Mesendoderm (in vitro differentiated cells): ENCODE measurements at places on chromosomes 7 and 10.

- peak; percentile 84 for DNase-seq
Observed at GRCh38 chr10:113027574-113028455, 77.8 kb downstream of the TCF7L2 start.

DNA sequence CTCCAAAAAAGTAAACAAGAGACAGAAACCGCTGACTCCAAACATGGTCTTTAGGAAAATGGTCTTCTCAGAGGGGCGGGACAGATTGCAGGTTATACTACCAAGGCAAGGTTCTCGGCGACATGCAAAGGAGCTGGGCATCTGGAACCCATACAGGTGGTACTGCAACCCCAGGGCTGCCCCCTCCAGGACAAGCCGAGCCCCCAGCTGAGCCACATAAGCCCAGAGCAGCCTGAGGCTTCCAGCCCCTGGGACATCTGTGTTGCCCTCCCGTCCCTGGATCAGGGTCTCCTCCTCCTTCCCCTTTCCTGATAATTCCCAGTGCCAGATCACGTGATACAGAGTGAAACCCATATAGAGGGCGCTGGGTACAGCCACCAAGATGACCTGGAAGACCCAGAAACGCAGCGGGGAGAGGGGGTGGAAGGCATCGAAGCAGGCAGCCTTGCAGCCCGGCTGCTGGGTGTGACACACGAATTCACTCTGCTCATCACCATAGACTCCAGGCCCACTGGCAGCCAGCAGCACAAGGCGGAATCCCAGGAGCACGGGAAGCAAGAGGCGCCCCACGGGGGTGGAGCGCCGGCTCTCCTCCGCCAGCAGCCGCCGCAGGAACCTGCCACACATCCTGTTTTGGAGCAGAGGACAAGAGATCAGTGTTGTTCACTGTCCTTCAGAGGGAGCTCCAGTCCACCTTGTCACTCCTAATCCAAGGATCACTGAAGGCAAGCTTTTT is at the start of gene GJC3:
Gene GJC3 (minus strand): TSS at position 627 of the 736 bp plus-strand sequence. CDS start 0 bp downstream, at position 627.
- peak; percentile 88 for DNase-seq

DNA sequence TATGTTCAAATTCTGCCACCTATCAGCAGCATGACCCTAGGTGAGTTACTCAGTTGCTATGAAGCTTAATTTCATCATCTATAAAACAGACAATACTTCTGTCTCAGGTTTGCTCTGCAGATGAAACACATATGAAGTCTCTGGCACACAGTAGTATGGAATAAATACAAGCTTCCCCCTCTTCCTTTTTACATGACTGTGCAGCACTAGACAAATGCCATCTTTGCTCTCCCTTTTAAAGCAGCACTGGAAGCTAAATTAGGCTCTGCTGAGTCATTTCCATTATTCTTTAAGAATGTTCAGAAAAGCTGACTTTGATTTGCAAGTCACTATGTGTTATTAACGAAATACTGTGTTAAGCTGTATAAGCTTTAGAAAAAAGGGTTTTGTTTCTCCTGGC is 40.7 kb upstream of the ANAPC16 start:
- DNase-seq: no peak

DNA sequence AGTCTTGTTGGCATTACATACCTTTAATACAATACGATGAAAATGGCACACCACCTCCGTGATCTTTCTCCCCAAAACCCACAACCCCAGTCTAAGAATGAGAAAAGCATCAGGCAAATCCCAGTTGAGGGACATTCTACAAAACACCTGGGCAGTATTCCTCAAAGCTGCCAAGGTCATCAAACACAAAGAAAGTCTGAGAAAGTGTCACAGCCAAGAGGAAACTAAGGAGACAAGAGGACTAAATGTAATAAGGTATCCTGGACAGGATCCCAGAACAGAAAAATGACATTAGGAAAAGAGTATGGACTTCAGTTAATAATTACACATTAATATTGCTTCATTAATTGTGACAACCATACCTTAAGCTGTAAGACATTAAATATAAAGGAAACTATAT is 14.5 kb upstream of the FRMD4A start:
- DNase-seq: no peak

DNA sequence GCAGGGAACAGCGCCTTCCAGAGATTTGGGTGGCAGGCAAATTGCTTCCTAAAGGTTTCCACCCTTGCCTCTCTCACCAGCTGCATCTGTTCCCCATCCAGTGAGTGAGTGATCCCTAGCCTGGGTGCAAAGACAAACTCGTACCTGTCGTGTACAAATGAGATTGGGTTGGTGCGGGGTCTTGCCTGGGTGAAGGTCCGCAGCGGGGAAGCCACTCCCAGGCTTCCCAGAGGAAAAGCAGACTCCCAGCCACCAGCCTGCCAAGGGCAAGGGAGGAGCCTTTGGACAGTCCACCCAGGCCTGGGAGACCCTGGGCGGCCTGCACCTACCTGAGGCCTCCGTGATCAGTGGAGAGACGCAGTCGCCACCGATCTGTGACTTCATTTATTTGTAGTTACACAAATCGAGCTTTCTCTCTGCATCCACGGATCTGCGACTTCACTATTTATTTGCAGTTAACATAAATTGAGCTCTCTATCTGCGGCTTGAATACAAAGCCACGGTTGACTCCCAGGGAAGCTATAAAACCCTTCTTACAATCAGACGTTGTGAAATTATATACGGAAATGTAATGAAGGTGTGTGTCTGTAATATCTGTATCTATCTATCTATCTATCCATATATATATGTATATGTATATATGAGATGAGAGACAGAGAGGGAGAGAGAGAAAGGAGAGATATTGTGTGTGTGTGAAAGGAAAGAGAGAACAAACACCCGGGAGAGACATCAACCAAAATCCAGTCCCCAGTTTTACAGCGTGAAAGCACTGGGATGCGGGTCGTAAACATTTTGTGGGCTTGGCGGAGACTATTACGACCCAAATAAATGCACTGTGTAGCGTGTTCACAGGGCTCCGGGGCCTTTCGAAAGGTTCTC is 3.0 kb upstream of the HOXA7 start:
- DNase-seq: no peak

DNA sequence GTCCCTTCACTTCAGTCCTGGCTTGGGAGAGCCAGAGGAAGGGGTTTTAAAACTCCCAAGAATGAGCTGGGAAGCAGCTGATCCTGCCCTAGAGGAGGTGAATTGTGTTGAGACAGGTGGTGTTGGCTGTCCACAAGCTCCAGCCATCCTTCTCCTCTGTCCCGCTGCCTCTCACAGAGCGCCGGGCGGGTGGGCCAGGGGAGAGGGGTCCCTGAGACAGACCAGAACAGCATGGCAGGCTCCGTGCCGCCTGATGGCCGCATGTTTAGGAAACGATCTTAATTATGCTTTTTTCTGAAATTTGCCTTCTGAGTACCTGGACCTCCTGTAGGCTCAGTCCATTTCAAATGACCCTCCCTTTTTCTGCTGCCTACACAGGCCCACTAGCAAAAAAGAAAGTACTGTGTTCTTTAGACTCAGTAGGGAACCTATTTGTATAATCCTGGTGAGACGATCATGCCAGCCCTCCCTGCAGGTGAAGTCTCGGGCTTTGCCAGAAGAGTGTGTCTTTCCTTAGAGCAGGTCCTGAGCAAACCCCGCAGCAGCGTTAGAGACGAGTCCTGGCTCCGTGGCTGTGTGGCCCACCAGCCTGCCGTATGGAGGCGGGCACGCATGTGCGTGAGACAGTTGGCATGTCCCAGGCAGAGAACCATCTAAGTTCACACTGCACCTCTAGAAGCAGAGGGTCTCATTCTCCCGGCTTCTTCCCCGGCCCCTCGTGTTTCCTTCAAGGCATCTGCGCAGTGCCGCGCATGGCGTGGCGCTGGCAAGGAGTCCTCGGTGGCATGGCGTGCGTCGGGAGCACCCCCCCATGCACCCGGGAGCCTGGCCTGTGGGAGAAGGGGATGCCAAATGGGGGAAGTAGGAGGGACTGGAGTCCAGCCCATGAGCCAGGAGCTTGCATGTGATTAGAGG is 26.3 kb upstream of the PWWP2B start:
- DNase-seq: no peak

DNA sequence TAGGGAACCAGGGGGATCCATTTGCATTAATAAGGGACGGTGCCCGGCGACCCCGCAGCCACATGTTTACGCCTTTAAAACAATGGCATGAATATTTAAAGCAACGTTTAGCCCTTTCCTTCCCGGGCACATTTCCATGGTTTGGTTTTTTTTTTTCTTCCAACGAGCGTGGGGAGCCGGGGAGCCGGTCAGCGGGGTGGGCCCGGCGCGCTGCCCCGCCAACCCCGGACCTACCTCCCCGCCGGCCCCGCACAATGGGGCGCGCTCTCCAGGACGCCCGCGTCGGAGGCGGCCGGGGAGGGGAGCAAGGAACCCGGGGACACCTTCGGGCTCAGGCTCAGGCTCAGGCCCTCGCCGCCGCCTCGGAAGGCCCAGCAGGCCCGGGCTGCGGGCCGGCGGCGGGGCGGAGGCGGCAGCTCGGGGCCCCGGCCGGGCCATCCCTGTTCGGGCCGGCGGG is 1.0 kb downstream of the SEPHS1 start:
- peak; percentile 30 for DNase-seq

GRCh38 chr7:155395176-155395797 is 62.6 kb upstream of the EN2 start:
- DNase-seq: no peak

- no peak for DNase-seq
Observed at GRCh38 chr10:52258799-52259425, 55.2 kb upstream of the DKK1 start.

DNA sequence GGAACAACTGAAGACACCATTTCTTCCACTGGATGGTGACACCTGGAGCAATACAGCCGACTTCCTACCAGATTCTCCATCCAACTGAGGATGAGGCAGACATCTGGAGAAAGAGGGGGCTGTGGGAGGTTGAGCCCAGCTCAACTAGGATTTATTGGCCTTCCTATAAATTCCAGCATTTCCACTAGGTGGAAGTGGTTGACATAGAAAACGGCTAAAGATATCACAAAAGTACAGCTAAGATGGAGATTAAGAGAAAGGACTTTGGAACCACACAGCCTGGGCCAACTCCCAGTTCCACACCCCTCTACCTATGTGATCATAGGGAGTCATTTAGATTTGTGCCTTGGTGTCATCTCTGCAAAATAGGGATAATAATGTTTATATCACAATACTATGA is 61.3 kb upstream of the CAV2 start:
- DNase-seq: peak; percentile 42
